ENCODE measurements at places on chromosomes 2 and 18.

- no peak for DNase-seq
Measured at GRCh38 chr2:46925474-46926351, 10.1 kb upstream of the MCFD2 start.

GRCh38 chr2:149038442-149039212 is at the start of gene LYPD6B:
LYPD6B (plus strand) TSS chr2:149038699; CDS start chr2:149130949, 92,250 bp downstream.
- no peak for DNase-seq

DNA sequence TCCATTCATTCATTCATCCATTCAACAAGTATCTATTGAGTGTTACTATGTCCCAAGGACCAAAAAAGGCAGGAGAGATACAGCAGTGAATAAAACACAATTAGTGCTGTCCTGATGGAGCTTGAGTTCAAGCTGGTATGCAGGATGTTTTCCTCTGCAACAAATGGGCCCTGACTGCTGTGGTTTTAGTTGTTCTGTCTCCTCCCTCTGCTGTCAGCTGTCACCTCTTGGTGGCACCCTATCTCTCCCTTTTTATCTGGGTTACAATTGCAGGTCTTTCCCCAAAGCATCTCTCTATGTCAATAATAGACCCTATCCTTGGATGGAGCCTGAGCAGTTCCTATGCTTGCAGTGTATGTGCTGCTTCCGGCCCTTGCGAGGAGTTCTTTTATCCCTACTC is 304.8 kb downstream of the PDE11A start:
- no peak for DNase-seq

GRCh38 chr2:54880428-54880827 is 157.0 kb downstream of the EML6 start:
- no peak for DNase-seq

DNA sequence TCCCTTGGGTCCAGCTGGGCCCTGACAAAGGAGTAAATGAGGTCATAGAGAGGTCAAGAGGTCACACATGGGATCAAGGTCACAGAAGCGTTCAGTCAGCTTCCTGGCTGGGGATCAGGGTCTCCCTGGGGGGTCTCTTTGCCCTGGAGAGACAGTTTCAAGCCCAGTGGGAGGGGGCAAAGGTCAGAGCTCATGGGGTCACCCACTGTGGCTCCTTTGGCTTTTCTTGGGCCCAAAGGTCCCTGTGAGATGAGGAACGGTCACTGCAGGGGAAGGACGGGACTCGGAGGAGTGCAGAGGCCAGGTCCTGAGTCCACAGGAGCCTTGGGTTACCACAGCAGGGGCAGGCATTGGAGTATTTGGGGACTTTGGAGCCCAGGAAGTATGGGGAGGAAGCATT is 30.7 kb upstream of the ANKRD62 start:
- DNase-seq = no peak

DNA sequence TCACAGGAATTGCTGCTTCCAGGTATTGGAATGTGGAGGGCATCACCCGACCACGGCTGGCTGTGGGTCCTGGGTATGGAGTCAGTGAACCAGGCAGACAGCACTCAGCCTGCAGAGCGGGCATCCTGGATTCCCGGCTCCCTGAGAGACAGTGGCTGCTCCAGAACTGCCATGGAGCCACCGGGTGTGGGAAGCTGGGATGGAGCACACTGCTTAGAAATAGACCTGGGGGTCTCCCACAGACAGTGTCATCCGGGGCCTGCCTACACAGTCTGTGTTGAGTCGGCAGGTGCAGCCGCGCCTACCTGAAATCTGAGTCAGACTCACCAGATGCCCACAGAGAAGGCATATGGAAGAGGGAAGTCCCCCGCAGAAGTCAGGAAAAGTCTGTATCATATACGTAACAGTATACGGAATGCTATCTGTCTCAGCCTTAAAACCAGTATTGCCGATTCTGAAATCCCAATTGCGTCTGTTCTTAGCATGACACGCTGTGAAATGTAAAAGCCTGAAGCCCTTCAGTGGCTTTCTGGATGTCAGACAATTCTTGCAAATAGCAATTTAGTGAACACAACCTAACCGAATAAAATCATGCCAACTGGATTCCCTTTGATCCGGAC is 509.7 kb upstream of the MYT1L start:
- DNase-seq = no peak

DNA sequence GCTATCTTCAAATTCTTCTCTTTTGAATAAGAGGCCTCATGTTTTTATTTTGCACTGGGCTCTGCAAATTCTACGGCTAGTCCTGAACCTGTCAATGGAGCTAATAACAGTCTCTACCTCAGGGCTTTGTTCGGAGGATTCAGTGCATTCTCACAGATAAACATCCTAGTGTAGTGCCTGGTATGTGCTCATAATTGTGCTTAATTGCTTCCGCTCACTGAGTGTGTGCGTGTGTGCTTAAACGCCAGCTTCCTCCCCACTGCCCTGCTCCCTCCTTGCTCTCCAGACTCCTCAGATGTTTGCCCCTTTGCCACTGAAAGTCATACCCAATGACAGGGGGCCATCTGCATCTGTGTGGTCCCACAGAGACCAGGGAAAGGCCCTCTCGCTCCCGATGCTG is 6.7 kb downstream of the GYPC start:
- no peak for DNase-seq

- DNase-seq = peak; percentile 72
Measured at GRCh38 chr2:238875471-238876231, 27.8 kb downstream of the TWIST2 start.

GRCh38 chr2:94874277-94874997 is 3.2 kb downstream of the TEKT4 start:
- no peak for DNase-seq

DNA sequence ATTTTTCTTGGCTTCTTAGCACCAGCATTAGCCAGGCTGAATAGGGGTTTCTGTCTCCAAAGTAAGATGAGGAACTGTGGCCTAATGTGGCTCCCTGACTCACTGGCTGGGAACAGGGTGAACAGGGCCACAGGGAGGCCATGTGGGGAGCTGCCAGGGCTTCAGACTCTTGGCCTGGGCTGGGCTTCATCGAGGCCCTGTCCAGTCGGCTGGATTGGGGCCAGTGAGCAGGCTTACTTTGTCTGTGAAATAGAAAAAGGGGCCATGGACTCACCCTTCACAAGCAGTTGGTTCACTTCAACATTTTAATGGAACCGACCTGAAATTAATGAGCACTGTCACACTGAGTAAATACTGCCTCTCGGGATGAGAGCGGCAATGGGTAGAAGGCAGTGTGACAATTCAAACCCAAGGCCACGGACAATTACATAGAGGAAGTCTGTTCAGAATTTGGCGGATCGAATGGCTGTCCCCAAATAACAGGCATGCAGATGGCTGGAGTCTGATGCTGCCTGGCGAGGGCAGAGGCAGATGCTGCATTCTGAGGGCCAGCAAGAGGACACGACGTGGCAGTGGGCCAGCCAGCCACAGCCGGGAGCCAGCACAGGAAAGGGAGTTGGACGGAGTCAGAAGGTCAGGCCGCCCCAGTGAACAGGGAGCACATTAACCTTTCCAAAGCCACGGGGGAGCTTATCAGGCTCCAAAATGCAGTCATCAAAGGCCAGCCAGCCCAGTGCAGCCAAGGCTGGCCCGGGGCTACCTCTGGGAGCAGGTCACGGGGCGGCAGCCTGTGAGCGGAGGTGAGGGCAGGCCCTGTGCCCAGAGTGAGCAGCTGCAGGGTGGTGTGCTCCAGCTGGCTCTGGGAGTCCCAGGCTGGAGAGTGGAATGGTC is 146.6 kb upstream of the REV1 start:
- DNase-seq = no peak

- no peak for DNase-seq
Measured at GRCh38 chr2:70645733-70646419, 92.2 kb upstream of the TGFA start.

- no peak for DNase-seq
Measured at GRCh38 chr2:145411493-145411892, 891.6 kb upstream of the ZEB2 start.

GRCh38 chr2:100205174-100205573 is 62.8 kb upstream of the AFF3 start:
- DNase-seq = no peak

GRCh38 chr2:230944123-230944653 is 19.1 kb upstream of the GPR55 start:
- no peak for DNase-seq

GRCh38 chr2:9538000-9538507 is 17.6 kb downstream of the ADAM17 start:
- peak; percentile 93 for DNase-seq

DNA sequence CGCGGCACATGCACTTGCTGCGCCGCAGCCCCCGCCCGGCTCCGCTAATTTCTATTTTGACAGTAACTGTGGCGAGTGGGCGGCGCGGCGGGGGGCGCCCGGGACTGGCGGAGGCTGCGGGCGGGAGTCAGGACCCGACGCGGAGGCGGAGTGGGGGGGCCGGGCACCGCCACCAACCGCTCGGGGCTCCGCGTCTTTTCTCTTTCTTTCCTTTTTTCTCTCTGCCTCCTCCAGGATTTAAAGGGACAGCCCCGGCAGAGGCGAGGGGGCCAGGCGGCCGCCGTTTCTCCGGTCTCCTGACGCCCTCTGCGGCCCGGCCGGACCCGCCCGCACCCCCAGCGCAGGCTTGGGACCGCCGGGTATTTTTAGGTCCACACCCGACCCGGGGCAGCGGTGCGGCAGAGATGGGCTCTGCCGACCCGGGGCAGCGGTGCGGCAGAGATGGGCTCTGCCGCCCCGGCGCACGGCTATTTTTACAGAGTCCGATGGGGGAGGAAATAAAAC is 460 bp upstream of the ZBTB7C start:
- DNase-seq = no peak

- DNase-seq = no peak
Measured at GRCh38 chr2:180450841-180451240, 443.7 kb upstream of the CWC22 start.

DNA sequence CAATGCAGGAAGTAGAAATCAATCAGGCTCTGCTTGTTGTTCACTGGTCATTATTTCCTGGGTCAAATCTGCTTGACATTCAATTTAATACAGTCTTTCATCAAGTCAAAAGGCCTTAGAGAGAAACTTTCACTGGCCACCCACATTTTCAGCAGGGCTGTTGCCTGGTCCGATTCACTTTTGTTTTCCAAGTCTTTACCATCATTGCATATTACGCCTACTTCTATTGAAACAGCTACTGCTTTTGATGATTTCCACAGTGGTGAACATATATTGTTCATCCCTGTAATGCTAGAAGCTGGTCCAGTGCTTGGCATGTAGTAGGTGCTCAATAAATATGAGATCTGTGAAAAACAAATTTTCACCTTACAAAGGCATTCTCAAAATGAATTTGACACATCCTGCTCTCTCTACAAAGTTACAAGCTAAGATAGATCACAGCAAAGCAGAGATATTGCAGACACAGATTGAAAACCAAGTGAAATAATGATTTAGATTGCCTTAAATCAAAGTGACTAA is 600.1 kb downstream of the ARHGAP15 start:
- DNase-seq = no peak

DNA sequence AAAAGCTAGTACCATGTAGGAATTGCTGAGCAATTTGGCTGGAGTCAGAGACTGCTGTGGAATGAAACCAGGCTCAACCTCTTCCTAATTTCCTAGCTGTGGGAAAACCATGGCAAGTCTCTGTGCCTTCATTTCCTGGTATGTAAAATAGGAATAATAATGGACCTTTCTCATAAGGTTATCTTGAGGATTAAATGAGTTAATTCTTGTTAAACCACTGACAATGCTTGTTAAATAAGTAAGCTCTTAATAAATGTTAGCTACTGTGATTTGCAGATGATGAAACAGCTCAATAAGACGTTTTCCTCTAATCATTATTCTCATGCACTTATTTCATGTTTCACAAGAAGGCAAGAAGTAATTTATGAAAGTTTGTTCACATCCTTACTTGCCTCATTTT is 346.7 kb downstream of the RND3 start:
- DNase-seq = no peak

DNA sequence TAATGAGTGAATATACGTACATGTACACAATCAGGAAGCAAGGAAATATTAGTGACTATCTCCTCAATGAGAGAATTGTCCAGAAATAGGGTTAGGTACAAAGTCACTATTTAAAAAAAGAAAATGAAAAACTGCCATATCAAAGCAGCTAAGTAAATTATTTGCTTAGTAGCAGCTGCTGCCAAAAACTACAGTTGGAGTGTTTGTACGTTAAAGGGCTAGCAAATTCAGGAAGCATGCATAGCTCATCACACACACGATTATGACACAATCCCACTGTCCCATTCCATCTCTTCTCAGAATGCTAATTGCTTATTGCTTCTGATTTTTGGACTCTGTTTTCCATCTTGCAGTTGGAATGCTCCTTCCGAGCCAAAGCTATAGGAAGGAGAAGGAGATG is 2012.5 kb upstream of the LRRTM1 start:
- DNase-seq = no peak

DNA sequence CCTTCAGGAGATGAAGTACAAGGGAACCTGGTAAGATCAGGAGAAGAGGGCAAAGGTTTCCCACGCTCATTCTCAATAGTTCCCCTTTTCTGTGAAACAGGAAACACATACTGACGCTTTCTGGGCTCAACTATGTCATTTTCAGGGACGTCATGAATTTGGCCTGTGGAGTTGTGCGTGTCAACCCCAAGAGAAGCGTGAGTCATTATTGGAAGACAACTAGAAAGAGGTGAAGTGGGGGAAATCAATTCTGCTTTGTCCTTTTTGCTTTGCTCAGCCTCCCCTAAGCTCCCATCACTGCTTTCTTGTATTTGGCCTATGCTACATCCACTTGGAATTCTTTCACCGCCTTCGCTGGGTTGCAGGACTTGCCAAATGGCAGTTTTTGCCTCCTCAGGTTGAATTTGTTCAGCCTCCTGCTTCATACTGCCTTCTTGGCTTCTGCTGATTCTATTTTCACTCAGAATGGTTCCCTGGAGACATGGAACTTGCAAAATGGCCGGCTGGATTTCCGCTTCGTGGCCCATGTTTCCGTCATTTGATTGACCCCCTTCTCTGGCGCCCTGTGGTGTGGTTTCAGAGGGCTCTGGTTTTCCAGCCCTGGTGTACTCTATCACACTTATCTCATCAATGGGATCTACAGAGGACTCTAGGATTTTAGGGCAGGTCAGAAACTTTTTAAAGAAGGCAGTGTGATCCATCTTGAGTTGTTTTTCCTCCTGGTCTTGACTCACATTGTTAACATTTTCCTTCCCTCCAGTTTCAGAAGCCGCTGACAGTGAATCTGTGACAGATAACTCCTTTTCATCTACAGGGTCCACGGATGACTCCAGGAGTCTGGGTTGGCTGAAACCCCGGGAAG is 93.3 kb downstream of the ALPK2 start:
- DNase-seq = no peak

- DNase-seq = no peak
Measured at GRCh38 chr2:70243806-70244584, 4.4 kb downstream of the TIA1 start.

DNA sequence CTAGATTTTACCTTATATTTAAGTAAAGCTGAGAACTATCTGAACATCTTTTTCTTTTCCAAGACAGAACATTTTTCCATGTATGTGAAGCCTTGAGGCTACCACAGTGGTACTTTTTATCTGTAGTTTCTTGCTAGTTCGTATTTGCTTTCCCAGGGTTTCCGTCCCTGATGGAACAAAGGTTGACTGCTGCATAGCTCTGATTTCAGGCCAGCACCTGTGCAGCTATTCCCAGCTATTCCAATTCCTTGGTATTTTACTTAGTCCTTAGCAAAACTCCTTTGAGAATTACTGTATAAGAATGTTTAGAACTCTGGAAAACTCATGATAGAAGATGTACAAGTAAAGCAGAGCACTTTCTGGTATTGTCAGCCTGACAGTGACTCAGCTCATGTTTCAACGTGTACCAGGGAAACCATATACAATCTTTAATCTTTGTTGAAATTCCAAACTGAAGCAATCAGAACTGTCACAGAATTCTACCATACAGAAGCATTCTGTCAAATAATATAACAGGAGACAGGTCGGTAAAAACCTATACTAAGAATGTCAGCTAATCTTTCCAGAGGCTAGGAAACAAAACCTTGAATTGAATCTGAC is 162.2 kb downstream of the PKP4 start:
- DNase-seq = no peak

Measured in fibroblast of gingiva (primary cell).